ENCODE measurements at places on chromosomes 7 and 10. TPM values are rescaled to one million over a fixed set of nuclear protein-coding genes. Genes with fewer than 3 reads are reported as not detected.

PRKAR1B gene
- total RNA-seq = 51.4 TPM

DNA sequence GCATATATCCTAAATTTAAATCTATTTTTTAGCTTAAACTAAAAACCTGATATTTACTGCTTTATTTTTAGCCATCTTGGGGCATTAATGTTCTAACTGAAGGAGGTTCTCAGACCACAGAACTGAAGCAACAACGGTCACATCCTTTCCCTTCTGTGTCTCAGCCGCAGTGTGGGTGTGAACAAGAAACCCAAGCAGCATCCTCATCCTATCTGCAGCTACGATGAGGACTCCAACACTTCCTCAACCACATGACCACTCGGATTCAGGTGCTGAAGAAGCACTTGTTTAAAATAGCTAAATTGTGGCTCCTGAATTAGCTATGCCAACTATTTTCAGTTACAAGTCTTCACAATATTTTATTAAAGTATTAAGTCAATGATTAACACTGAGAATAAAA is 5.3 kb downstream of the ESYT2 start:
- peak; percentile 60 for DNase-seq

DNA sequence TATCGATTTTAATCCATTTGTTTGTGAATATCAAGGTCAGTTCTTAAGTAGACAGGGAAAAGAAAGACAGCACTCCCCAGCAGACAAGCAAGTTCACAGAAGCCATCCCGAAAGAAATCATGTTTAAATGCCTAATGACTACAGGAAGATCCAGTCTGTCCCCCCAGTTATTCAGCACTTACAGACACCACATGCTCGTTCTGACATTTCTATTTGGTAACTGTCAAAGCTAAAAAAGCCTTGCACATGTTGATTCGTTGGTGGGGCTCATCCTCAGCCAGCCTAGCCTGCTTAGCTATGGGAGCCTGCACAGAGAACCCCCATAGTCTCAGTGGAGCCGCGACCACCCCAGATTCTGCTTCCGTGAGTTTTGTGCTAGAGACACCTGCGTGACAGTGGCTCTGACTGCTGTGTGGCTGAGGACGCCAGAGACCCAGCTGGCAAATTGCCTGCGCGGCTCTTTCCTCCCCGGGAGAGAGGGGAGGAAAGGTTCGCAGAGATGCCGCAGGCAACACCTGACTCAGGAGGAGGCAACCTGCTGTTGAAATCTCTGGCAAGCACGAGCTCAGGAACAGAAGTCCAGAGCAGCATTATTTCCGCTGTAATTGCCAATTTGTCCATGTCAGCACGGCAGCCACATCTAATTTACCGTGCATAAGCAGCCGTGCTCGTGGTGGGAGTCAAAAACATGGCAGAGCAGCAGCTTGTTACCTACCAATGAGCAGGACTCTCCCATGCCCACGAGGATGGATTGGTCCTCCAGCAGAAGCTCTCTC is 194.2 kb downstream of the GPAM start:
- DNase-seq = no peak

TMEM184A gene
- total RNA-seq = not detected

CTTNBP2 gene
- total RNA-seq = 0.16 TPM

CARD11 gene
- total RNA-seq = 113 TPM

DNA sequence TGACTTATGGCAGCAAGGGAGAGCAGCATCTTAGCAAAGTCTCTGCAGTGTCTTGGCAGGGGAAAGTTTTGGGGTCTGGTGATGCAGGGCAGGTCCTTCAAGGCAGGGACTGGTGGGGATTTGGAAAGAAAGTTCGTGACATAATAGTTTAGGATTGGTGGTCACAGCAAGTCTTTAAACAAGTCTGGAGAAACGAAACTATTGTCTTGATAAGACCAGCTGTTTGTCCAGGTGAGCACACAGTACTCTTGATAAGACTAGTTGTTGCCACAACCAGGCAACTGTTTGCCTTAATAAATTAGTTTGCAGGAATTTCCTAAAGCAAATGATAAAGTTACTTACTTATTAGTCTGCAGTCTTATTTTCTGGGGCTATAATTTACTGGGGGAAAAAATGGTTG is 136.1 kb downstream of the AKR1D1 start:
- no peak for DNase-seq

GRCh38 chr7:70638158-70639107 is 493.5 kb upstream of the GALNT17 start:
- DNase-seq = no peak

GRCh38 chr10:35910234-35910633 is 268.1 kb upstream of the FZD8 start:
- no peak for DNase-seq

DNA sequence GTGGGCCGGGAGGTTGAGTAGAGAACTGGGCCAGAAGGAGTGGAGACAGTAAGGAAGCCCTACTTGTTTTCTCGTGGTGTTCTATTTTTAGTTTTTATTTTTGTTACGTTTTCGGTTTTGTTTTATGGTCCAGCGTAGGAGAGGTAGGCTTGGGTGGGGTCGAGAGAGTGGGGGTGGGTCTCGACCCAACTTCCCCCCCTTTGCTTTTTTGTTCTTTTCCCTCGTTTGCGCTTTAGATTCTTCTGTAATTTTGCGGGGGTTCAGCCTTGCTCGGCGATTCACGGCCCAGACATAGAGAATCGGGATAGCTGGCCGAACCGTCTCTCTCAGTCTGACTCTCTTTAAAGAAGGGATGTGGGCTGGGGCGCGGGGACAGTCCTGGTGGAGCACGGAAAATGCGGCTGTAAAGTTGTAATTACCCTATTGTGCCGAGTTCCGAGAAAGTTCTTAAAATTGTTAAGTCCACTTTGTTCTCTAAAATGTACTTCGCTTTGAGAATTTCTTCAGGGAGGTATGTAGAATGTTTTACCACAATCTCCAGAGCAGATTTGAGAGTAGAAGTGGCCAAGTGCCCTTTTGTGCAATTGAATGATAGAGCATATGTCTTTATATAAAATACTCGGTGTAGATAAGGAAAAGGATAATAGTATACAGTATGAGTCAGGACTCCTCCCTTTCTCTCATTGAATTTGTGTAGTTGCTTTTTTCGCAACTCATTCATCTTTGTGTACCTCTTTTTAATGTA is 816 bp downstream of the DMTF1 start:
- peak; percentile 3 for DNase-seq

TTYH3 gene
- 24.8 TPM for total RNA-seq

DNA sequence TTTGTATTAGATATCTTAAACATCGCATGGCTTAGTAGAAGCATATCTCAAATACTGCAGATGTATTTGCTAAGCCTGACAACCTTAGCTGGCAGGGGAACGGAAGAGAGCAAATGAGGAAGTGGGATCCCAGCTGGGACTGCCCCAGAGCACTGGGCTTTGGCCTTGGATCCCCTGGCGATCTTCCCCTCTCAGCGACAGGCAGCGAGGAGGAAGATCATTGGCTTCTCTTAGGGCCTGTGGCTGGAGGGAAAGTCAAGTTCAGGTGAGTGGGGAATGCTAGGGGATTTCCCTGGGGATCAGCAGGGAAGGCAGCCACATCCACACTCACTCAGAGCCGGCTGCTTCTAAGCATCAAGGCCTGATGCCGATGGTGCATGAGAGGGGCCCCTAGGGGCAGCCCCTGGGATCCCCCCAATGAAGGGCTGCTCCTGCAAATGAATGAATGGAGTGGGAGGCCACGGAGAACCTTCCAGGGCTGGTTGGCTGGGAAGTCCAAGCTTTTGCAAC is 42.0 kb downstream of the LYZL2 start:
- DNase-seq = no peak

DNA sequence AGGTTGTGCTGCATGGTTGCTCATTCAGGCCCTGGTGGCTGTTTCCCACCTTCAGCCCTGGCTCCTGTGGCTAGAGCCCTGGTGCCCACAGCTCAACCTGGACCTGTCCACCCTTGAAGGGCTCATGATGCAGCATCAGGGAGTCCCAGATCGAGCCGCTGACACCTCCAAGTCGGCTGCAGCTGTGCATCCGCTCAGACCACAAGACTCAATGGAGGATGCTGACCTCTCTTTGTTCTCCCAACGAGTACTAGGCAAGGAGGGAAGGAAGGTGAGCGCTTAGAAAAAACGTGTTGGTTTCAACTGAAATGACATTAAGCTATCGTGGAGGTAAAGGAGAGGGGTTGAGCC is 9.5 kb upstream of the C10orf95 start:
- DNase-seq = no peak

DNA sequence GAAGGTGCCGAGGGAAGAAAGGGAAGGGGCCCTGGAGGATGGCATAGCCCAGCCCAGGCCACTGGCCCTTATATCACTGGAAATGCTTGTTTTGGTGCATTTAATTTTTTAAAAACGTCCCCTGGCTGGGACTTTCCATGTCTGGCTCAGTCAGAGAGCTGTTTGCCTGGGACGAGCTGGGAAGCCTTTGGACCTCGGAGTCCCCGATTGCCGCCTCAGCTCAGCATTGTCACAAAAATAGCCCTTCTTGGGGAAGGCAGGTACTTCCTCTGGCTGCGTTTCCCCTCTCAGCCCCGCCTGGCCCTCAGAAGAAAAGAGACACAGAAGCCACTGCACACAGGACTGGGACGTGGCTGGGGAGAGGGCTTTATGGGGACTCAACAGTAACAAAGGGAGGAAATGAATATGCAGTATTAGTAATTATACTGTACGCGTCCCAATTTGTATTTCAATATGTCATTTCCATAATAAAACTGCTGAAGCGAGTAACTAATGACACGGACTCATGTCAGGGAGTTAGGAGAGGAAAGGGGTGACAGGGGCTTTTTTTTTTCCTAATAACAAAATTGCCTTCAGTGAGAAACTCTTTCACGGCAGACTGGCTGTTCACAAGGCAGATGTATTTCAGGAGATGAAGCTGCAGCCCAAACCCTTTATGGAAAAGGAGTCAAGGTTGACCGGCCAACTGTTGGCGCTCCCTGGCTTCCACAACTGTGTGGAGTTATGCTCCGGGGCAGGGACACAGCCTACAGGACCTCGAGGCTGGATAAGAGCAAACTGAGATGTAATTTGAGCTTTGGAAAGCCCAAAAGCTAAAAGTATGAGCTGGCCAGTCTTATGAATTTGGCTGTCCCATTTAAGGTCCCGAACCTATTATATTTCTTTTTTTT is 31.0 kb upstream of the MXI1 start:
- no peak for DNase-seq

DNA sequence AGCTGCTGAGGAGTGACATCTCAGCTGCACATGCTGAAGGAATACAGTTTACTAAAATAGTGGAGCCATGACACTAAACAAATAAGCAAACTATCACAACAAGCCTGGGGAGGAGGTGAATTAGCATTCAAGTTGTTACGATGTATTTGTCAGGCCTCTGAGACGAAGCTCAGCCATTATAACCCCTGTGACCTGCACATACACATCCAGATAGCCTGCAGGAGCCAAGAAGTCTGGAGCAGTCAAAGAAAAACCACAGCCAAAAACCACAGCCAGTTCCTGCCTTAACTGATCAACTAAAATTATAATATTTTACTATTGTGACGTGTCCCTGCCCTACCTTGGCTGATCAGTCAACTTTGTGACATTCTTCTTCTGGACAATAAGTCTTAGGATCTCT is 68.6 kb downstream of the NSUN6 start:
- no peak for DNase-seq

PIK3AP1 gene
- total RNA-seq = 2.9 TPM

DNA sequence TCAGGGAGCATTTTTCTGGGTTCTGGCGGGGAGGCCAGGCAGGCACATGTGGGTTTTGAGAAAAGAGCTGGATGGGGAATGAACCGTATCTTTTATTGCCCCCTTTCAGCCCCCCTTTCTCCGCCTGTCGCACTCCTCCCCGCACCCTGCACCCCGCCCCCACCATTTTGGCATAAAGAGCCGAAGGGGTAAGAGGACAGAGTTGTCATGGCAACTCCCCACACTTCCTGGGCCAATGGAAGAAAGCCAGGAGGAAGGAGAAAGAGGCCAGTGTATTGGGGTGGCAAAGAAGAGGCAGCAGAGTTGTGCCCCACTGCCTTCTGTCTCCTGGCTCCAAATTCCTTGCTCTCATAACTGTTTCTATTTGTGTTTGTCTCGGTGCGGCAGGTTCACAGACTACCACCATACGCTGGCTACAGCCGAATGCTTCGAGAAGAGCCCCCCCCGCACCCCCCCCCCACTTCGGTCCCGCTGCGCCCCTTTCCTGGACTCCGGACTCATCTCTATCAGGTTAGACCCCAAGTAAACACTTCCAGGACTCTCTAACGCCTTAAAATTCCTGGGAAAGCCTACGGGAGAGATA is 3.4 kb downstream of the KCNIP2 start:
- DNase-seq = no peak

ADIRF gene
- not detected for total RNA-seq

- DNase-seq = no peak
Measured at GRCh38 chr7:107580716-107581383, 804 bp downstream of the BCAP29 start.

GRCh38 chr7:134691546-134692343 is 45.1 kb downstream of the BPGM start:
- DNase-seq = no peak

DNA sequence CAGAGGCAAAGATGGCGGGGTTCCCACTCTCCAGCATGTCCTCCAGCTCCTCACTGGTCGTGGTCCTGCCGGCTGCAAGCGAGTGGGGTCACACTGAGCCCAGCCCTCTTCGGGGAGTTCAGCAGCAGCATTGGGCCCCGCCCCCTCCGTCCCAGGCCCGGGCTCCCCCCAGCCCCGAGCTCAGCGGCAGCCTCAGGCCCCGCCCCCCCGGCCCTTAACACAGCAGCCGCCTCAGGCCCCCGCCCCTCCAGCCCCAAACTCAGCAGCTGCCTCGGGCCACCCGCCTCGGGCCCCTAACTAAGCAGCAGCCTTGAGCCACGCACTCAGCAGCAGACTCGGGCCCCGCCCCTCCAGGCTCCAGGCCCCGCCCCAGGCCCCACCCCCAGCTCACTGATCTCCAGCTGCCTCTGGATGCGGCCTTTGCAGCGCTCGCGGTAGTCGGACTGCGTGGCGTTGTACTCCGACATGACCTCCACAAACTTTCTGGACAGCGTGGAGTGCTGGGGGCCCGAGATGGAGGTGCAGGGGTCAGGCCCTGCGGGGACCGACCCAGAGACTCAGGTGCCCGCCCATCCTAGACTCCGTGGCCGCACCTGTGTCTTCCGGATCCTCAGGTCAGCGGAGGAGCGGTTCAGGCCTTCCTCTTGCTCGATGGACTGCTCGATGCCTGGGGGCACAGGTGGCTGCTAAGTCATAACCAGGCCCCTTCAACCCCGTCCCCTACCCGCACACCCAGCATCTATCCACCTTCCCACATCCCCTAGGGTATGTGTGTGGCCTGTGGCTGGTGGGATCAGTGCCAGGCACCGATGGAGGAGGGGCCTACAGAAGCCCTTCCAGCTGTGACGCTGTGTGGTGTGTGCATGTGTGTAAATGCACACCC is 15.5 kb downstream of the STX1A start:
- DNase-seq = no peak

GRCh38 chr7:30406664-30407425 is 71.7 kb downstream of the NOD1 start:
- DNase-seq = no peak

DNA sequence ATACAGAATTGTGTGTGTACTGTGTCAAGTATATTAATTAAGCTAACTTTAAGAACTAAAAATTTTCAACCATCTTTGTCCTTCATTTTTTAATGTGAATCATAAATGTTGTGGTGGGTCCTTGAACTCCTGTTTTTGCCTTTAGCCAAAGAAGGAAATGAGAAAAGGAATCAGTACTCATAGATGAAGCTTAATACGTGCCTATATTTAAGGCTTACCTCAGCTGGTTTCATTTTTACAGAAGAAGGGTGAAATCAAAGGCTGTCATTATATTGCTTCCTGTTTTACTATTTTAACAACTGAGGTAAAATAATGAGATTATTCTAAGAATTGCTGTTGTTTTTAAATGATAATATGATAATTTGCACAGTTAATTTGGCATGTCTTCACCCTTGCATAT is 6.3 kb upstream of the SNX13 start:
- DNase-seq = no peak

GRCh38 chr10:124588736-124589490 is 127.3 kb downstream of the LHPP start:
- DNase-seq = no peak

OR9A2 gene
- not detected for total RNA-seq

RAMP3 gene
- total RNA-seq = not detected
